ENCODE measurements at places on chromosomes 5 and 9.

GRCh38 chr5:107459605-107460004, 211.1 kb downstream of the EFNA5 start:
- no peak for DNase-seq

DNA sequence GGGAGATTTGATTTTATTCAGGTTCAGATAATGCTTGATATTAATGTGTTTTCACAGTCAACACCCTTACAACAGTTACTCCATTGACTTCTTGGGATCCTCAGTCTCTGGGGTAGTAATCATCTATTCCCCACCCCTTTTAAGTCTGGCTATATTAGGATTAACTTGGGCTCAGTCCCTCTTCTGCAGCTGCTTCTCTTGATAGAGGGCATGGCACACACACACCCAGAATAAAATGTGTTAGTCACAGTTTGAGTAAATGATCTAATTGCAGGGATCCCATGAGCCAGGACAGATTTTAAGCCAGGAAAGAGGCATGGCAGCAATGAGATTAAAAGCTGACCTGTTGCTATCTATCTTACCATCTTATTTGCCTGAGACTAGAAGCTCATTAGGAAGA, 53.7 kb upstream of the VLDLR start:
- no peak for DNase-seq

DNA sequence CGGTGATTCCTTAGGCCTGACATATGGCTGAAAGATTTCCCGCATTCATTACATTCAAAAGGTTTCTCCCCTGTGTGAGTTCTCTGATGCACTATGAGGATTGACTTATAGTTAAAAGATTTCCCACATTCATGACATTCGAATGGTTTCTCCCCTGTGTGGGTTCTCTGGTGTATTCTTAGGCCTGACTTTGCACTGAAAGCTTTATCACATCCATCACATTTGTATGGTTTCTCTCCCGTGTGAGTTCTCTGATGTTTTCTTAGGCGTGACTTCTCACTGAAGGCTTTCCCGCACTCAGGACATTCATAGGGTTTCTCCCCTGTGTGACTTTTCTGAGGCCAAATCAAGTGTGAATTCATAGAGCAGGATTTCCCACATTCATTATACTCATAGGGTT, 35.8 kb downstream of the ZNF782 start:
- no peak for DNase-seq

DNA sequence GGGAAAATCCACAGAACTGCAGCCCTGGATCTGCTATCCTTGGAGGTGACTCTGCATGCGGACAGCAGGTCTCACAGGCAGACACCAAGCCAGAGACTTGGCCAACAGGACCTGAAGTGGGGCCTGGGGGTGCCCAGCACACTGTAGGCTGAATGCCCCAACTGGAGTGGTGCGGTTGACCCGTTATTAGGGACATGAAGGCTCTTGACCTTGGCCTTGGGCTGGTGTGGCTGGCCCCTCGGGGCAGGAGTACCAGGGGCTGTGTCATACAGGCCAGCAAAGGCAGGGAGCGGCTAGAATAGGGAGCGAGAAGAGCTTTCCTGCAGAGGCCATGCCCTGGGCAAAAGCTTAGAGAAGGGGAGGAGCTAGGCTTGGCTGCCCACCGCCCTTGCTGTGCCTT, 153.2 kb upstream of the MVB12B start:
- DNase-seq: no peak

DNA sequence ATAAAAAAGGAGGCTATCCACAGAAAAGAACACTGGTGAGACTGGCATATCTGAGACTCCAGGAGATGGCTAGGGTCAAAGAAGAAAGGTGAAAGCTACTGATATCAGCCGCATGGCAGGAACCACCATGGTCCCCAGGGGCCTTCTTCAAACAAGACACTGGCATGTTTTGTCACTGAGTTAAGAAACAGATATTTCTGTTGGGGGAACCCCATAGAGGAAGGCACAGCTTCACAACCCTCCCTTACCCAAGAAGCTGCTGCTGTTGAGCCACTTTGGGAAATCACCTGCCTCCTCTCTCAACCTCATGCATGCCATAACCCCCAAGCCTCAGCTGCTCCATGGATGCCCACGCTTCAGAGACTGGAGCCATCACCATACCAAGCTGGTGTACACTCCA, 13.3 kb upstream of the BTNL3 start:
- DNase-seq: no peak

DNA sequence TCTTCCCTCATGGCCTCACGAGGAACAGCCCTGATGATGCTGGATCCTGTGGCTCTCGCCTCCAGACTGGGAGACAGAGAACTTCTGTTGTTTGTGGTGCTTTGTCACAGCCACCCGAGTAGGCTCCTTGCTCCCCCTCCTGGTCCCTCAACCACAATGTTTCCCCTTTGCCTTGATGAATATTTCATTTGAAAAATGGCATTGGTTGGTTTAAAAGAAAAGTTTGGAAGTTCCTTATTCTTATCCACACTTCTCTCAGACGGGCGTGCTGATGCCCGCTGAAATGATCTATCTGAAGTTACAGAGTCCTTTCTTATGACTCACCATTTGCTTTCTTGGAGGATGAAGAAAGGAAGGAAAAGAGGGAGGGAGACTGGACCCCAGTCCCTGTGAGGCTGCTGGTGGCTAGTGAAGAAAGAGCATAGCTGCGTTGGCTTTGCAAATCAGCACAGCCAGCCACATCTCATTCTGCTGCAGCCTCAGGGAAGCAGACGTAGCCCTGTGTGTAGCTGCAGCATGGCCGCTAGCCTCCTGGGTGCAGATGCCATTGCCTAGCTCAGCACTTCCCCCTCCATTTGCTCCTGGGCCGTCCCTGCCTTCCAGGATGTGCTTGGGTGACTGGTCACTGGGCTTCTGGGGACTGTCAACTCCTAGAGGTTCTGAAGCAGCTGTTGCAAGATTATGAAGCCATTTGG, 185.9 kb downstream of the ERCC6L2 start:
- DNase-seq: no peak

Data from NCI-H446 (cell line).